ENCODE measurements at places on chromosomes 16 and 17. TPM values are rescaled to one million over a fixed set of nuclear protein-coding genes. Genes with fewer than 3 reads are reported as not detected.

MYADML2 gene
- total RNA-seq = not detected

DNA sequence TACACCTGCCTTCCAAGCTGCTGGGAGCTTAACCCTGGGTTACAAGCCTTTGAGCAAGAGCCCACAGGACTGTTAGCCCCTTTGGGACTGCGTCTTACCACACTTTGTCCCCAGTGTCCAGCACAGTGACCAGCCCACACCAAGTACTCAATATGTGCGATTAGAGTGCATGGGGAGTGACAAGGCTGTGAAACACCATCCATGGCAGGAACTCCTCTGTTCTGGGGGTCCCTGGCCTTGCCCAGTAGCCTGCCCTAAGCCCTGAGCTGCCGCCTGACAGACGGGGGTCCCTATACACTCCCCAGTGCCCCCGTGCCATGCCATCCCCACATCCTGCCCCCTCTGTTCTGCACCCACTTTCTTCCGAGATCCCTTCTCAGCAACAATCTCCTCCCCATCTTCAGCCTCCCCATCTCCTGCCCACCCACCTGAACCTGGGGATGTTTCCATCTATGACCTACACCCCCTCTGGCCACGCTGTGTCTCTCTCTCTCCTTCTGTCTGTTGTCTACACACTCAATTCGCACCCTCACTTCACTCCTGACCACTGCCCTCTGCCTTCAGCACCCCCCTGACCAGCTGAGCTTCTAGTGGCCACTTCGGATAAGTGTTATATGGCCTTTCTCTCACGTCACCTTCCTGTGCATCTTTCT lies 112.9 kb upstream of the SMURF2 start:
- no peak for DNase-seq

ZSCAN10 gene
- total RNA-seq = not detected

DNA sequence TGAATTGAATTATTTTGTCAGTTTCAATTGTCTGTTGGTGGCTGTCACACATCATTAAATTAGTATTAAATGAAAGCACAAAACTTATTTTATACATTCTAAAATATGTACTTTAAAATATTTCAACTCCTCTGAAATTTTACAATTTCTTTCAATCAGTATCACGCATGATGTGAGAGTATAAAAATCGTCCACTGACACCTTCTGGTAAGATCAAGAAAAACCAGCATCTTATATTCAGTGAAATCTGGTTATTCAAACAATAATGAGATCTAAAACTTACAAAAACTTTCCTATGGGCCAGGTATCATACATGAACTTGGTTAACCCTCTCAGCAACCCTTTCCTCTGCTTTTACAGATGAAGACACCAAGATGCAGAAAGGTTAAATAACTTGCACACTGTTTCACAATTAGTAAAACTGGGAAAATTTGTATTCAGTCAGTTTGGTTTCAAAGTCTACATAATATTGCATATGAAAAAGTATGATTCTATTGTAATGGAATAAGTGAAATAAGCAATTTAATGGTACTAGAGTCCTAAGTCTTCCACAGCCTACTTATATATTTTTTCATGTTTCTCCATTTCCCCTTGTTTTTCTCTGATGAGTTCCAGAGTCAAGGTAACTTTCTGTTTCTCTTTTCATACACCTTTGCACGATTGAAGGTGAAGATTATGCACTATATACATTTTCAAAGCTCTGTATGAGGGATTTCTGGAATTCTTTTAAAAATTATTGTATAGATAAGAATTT lies 58.7 kb downstream of the EFCAB5 start:
- DNase-seq = no peak

- DNase-seq = peak; percentile 35
These were observed 35.6 kb upstream of the IRF8 start for GRCh38 chr16:85863384-85863774.

DNA sequence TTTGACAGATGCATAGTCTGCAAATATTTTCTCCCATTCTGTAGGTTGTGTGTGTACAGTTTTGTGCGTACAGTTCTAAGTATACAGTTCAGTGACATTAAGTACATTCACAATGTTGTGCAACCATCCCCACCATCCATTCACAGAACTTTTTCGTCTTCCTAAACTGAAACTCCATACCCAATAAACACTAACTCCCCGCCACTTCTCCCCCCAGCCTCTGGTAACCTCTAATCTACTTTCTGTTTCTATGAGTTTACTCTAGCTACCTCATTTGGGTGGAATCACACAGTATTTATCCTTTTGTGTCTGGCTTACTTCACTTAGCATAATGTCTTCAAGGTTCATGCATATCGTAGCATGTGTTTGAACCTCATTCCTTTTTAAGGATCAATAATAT lies 14.3 kb downstream of the PIK3R5 start:
- no peak for DNase-seq

DNA sequence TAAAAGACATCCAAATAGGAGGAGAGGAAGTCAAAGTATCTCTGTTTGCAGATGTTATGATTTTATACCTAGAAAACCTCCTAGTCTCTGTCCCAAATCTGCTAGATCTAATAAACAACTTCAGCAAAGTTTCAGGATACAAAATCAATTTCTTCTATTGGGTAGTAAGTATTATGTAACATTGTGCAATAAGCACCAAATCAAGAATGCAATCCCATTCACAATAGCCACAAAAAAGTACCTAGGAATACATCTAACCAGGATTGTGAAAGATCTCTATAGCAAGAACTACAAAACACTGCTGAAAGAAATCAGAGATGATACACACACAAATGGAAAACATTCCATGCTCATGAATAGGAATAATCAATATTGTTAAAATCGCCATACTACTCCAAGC lies 13.0 kb downstream of the NLRP1 start:
- DNase-seq = no peak

GRCh38 chr17:31373150-31374093 lies 18.1 kb upstream of the RAB11FIP4 start:
- peak; percentile 42 for DNase-seq

TOP3A gene
- 80.2 TPM for total RNA-seq

- DNase-seq = no peak
These were observed 16.6 kb downstream of the CASKIN2 start for GRCh38 chr17:75498726-75499213.

DNA sequence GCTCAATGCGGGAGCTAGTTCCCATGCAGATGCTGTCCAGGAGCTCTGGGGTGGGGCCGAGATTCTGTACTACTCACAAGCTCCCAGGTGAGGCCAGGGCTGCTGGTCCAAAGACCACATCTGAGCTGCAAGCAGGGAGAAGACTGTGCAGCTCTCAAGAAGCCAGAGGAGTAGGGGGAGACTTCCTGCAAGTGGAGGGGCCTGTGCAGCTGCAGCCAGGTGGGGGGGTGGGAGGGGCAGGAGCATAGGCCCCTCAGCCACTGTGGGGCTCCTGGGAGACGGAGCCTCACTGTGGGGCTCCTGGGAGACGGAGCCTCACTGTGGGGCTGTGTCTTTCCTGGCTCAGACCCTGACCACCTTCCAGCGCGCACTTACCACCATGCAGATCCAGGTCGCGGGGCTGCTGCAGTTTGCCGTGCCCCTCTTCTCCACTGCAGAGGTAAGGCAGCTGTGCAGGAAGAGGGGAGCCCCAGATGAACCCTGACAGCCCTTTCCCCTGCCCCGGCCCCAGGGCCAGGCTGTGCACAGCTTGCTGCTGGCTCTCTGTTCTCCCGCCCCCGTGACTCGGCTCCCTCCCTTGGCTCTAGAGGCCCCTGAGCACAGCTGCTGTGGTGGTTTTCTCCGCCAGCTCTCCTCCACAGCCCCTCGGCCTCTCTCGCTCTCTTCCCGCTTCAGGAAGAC lies 24.3 kb upstream of the DNAI2 start:
- DNase-seq = no peak

NETO2 gene
- 5.6 TPM for total RNA-seq

PIGS gene
- total RNA-seq = 81.8 TPM

DNA sequence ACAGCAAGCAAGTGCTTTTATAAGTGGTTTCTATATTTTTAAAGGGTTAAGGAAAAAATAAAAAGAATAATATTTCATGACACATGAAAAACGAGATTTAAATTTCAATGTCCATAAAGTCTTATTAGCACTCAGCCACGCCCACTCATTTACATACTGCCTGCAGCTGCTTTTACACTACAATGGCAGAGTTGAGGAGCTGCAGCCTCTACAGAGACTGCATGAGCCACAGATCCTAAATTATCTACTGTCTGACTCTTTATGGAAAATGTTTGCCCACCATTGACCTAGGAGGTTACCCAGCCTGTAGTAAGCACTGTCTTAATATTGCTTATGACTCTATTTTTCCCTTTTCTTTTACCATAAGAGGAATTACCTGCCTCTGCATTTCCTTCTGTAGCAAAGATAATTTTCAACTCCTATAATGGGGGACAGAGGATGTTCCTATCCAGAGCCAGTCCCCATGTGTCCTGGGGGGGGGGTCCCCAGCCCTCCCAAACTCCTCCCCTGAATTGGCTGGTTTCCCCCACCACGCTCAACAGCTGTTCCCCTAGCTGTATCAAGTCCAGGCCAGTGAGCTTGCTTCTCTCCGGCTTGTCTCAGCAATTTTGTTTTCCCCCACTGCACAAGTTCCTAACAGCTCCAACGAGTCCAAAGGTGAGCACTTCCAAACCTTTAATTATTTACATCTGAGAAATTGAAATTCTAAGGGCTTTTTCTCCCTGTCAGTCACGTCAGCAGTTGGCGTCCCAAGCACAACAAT lies 139.4 kb upstream of the ERCC4 start:
- DNase-seq = no peak

GRCh38 chr16:84548508-84548907 lies 44.0 kb upstream of the MEAK7 start:
- no peak for DNase-seq

CLEC18C gene
- total RNA-seq = not detected

CSH1 gene
- not detected for total RNA-seq

- DNase-seq = no peak
These were observed 35.2 kb upstream of the TBX2 start for GRCh38 chr17:61364463-61364846.

CCL2 gene
- total RNA-seq = 17.3 TPM

Measured in SJSA1 (cell line).